ENCODE measurements at places on chromosomes 2 and 18. TPM values are rescaled to one million over a fixed set of nuclear protein-coding genes. Genes with fewer than 3 reads are reported as not detected.

The SP140 gene
- total RNA-seq: 0.27 TPM

The SUMO1 gene
- 152 TPM for total RNA-seq

The CCDC102B gene
- total RNA-seq: 0.49 TPM

The IL36B gene
- total RNA-seq: 0.17 TPM

The KHK gene
- total RNA-seq: 10.4 TPM

The OSBPL6 gene
- total RNA-seq: 7.4 TPM

The FAM210A gene
- total RNA-seq: 26.9 TPM

The SLC9A4 gene
- not detected for total RNA-seq

The SKA1 gene
- total RNA-seq: 11.9 TPM

The COL4A4 gene
- total RNA-seq: 2.1 TPM

The SLC23A3 gene
- 1.0 TPM for total RNA-seq

The OTOS gene
- not detected for total RNA-seq

The RAB6D gene
- not detected for total RNA-seq

The TMBIM1 gene
- 143 TPM for total RNA-seq

The STRN gene
- 11.1 TPM for total RNA-seq

The MAPK4 gene
- total RNA-seq: 0.20 TPM

The PMAIP1 gene
- total RNA-seq: 11.7 TPM

The GREB1L gene
- 2.9 TPM for total RNA-seq

The BCL2L11 gene
- total RNA-seq: 9.1 TPM

The CCDC148 gene
- 0.42 TPM for total RNA-seq

The HTR2B gene
- not detected for total RNA-seq

The LYPD1 gene
- 15.2 TPM for total RNA-seq

The TNFAIP6 gene
- 1.2 TPM for total RNA-seq

The FHL2 gene
- total RNA-seq: 56.6 TPM
